Left ventricle myocardium inferior (tissue), 1 donor: ENCODE measurements at places on chromosomes 6 and 20. TPM values are rescaled to one million over a fixed set of nuclear protein-coding genes. Genes with fewer than 3 reads are reported as not detected.
A peak's percentile ranks its signal among the peaks of the same experiment; 100 is the strongest.

The RAET1G gene
- 0.19 TPM for total RNA-seq

The PSORS1C2 gene
- total RNA-seq: not detected

The FHL5 gene
- total RNA-seq: 5.3 TPM

The GATA5 gene
- total RNA-seq: 0.69 TPM

DNA sequence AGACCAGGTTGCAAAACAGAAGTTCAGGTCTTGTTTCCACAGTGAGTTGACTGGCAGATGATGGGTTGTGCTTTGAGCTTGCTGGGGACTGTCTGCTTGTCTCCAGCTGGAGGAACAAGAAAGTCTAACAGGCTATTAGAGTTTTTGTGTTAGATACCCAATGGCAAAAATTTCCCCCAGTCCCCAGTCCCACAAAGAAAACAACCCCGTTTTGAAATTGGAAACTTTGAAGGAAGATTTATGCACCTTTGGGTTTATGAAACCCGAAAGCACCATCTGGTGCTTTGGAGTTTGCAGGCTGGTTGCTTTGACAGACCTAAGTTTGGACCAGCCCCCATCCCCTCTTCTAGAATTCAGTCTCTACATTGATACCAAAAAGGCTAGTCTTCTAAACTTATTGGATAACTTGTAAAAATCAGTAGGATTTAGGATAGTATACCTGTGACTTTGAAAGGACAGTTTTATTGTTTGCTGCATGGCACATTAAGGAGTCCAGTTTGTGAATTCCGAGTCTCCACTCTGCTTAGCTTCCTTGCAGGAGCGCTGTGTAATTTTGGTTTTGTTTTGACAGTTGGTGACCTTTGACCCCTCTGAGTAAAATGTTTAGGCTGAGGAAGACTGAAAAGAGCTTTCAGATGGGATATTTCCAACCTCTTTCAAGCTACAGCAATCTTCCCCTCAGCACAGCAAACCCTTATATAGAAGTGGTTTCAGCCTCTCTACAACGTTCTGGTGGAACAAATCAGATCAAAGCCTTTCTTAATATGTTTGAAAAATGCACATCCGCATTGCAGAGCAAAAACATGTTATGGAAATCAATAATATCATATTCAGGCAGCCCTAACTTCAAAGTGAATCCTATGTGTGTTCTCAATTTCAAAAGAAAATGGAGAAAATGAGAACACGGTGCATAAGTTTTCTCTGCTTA, 25.5 kb upstream of the PRL start:
- no peak for DNase-seq

DNA sequence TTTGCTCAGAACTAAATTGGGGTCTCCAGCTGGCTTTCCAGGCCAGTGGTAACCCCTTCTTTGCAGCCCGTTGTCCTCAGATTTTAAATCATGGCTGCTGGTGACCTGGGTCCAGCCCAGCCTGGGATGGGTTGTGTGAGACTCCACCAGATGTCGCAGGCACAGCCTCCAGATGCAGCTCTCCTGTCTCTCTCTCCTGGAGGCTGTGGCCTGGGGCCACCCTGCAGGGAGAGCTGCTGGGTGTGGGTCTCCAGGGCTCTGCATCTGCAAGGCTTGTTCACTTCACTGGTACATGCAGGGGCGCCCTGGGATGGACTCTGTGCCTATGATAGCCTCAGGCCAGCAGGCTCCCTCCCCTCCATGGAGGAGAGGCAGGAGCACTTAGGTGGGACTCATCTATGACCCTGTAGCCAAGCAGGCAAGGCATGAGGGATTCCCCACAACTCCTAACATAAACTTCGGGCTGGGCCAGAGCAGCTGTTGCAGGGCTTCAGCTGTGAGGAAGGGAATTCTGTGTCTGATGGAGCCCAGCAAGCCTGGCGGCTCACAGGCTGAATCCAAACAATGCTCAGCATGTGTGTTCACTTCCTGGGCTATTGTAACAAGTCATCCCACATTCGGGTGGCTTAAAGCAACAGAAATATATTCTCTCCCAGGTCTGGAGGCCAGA, 94.7 kb upstream of the NXT1 start:
- DNase-seq: no peak

- DNase-seq: no peak
These were observed 10.3 kb upstream of the RAD21L1 start for GRCh38 chr20:1215386-1216170.

DNA sequence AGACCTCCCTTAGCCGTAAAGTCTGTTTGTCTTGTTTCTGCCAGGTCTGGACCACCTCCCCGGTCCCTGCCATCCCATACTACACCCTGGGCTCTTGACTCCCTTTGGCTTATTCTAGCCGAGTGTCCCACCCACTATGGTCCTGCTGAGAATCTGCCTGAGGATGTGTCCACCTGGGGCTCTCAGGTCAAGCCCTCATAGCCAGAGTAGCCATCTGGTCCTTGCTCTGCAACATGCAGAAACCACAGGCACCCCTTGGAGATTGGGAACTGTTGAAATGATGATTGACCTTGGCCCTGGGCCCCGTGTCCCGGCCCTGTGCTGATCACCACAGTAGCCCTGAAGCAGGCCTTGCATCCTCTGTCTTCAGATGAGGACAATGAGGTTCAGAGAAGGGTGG, 44.0 kb downstream of the VSTM2L start:
- DNase-seq: no peak

DNA sequence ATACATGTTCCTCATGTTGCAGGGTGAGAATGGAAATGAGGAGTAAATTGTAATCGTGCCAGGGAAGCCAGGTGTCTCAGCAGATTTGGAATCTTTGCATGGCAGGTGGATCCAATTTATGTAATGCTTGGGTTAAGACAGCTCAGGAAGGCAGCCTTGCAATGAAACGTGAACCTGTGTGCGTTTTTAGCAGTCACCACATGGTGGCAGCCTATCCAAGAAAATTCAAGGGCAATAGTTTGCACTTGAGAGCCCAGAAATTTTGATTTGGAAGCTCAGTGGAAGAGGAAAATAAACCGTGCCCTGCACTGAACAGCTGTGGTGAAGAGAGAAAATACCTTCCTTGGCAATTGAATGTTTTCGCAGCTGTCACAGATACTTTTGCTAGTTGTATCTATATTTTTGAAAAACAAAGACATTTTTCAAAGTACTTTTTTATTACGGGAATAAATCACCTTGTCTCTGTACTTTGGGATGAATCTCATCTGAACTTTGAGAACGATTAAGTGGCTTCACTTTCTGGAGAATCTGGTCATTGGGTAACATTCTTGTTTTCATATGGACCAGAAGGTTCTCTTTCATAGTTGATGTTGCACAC, 26.5 kb downstream of the MTHFD1L start:
- peak; percentile 64 for DNase-seq

DNA sequence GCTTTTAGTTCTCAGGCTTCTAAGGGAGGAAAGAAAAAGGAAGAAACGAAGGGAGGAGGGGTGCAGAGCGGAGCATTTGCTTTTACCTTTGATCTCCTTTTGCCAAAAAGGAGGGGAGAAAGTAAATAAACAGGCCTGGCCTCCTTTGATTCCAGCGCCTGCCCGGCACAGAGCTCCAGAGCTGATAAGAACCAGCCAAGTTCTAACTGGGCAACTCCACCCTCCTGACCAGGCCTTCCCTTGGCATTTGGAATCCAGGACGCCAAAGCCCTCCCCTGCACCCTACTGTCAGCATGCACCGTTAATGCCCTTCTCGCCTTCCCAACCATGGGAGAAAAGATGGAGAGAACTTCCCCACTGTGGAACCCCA, 120.8 kb upstream of the PTPN1 start:
- DNase-seq: peak; percentile 47

GRCh38 chr20:6115221-6115895, 7.5 kb downstream of the FERMT1 start:
- no peak for DNase-seq
